ENCODE measurements at places on chromosomes 5 and 9.

DNA sequence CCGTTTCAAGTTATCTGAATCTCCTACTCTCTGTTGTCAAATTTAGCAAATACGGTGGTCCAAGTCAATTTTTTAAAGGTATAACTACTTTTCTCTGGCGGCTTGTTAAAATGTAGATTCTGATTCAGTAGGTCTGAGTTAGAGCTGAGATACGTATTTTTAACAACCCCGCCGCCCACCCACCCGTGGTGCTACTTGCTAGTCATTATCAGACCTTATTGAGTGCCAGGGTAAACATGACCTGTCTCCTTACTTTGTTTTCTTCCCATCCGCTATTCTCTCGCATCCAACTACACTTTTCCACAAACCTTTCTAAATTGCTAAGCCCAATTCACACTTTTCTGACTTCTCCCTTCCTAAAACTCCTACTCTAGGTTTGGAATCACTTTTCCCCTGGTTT, 694 bp upstream of the PLAA start:
- DNase-seq = peak; percentile 19

DNA sequence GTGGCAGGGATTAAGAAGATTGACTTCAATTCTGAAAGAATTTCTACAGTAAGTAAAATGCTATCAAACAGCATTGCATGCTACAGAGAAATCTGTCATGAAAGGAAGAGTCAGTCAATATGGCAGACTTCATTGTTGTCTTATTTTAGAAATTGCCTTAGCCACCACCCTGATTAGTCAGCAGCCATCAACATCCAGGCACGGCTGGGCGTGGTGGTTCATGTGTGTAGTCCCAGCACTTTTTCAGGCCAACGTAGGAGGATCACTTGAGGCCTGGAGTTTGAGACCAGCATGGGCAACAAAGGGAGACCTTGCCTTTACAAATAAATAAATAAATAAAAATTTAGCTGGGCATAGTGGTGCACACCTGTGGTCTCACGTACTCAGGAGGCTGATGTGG, 46.6 kb downstream of the RMI1 start:
- DNase-seq = no peak

- no peak for DNase-seq
Observed at GRCh38 chr5:37836235-37836591, 3.6 kb downstream of the GDNF start.

GRCh38 chr5:154101184-154101583, 62.4 kb downstream of the MFAP3 start:
- DNase-seq = no peak

DNA sequence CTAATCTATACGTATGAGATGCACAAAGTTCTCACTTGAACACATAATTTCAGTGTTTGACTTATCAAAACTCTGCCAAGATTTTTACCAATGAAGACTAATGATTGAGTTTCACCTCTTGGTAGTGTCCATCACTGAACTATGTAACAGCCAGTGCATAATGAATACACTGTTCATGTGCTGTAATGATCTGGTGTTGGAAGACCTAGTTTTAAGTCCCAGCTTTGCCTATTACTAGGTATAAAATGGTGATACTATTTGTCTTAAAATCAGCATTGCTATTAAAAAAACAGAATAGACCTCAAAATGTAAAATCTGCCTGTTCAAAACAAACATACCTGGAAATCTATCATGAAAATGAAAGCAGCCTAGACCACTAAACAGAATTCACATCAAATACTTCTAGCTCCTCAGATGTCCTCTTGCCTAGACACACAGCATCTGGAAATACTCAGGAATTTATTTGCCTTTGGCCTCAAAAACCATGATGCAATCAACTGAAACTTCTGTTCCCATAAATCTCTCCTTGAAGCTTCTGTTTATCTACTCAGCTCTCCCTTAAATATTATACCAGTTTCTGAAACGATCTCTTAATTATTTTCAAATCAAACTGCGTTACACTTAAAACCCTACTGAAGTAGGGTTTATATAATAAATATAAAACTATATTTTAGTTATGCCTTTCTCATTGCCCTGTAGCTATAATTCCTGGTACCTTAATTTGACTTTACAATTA, 38.1 kb downstream of the MRPS27 start:
- peak; percentile 41 for DNase-seq

DNA sequence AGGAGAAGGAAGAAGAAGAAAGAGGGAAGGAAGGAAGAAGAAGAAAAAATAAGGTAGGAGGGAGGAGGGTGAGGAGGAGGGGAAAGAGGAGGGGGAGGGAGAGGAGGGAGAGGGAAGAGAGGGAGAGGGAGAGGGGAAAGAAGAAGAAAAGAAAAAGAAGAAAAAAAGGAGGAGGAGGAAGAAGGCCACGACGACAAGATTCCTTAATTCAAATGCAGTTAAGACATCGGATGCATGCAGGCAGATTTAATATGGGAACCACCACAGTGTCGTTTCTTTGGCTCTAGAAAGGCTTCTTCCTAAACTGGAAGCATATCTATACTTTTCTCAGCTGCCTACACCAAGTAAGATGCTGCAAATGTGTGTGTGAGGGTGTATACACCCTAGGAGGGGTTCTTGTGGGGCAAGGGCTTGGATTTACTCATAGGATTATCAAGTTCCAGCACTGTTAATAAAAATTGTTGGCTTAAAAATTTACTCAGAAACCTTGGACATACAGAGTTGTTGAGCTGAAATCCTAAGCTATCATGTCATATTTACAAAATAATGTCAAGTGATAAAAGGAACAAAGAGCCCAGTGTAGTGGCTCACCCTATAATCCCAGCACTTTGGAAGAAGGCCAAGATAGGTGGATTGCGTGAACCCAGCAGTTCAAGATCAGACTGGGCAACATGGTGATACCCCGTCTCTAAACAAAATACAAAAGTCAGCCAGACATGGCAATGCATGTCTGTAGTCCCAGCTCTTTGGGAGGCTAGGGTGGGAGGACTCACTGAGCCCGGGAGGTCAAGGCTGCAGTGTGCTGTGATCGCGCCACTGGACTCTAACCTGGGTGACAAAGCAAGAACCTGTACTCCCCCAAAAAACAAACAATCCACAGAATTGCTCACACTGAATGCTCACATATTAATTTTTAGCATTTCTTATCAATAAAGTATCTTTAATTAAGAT, 108.5 kb downstream of the UBAP2 start:
- DNase-seq = no peak

GRCh38 chr5:126265917-126266316, 157.3 kb upstream of the GRAMD2B start:
- DNase-seq = no peak

GRCh38 chr9:129609486-129610212, 11.3 kb downstream of the C9orf50 start:
- no peak for DNase-seq

DNA sequence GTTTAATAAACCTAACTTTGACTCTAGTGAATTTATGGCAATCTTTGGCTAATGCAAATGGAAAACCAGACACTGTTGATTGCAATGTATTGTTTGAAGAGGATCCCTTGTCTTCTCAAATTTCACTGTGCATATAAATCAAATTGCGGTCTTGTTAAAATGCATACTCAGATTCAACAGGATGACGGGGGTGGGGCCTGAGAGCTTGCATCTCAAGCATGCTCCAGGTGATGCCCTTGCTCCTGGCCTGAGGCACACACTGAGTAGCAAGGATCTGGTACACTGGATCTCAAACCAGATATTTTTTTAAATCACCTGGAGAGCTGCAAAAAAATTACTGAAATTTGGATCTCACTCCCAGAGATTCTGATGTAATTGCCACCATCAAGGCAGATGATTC, 463.7 kb downstream of the DNAH5 start:
- no peak for DNase-seq

DNA sequence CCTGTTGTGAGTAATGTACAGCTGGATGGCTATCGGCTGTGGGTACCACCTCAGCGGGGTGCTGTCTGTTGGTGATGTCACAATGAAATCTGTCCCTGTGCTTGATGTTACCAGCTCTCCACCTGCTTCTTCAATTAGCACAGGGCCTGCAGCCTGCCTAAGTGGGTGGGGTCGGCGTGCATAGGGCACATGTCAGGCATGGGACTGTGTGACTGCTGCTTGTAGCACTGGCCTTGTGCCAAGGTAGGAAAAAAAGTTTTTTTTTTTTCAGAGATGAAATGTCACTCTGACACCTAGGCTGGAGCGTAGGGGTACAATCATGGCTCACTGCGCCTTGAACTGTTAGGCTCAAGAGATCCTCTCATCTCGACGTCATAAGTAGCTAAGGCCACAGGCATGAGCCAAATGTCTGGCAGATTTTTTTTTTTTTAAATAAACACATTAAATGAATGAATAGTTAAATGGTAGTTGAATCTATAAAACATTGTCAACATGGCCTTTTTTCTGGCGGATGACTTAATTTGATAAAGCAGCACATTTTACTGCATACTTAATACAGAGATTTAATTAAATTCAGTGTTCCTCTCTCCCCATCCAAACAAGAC, 222.5 kb downstream of the NXNL2 start:
- peak; percentile 89 for DNase-seq

DNA sequence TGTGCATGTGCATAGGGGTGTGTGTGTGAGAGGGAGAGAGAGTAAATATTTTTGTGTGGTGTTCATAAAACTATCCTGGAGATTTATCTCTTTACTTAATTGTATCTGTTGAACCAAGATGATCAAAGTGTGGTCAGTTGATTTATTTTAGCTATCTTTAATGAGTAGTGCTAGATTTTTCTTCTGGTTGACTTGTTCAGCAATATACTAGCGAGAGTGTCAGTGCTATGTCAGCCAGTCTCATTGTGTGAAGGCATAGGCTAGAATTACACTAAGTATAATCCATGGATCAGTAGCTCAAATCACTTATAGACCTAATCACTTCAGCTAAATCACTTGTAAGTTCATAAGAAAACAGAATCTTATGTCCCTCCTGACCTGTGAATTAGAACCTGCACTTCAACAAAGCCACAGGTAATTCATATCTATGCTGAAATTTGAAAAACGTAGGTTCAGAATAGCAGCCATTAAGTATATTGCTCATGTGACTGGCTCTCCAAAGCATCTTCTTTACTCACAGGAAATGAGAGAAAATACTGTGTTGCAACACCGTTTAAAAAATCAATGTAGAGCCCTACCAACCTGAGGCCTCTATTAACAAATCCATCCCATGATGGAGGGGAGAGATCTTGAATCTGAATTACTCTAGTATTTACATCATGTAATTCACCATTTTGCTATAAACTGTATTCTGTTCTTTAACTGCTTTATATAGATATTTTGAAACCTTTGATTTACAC, 203.1 kb upstream of the ACTBL2 start:
- no peak for DNase-seq

DNA sequence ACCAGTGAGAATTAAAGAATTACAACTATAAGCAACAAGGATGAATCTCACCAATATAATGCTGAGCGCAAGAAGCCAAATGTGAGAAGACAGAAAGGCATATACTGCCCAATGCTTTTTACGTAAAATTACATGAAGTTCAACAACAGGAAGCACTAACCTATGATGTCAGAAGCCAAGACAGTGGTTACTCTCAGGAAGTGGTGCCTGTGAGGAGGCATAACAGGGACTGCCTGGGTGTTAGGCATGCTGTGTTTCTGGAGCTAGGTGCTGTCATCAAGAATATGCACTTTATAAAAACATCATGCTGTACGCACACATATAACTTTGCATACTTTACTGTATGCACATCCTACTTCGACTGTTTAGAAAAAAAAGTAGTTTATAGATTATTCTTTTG, 30.1 kb downstream of the FRMD3 start:
- no peak for DNase-seq

DNA sequence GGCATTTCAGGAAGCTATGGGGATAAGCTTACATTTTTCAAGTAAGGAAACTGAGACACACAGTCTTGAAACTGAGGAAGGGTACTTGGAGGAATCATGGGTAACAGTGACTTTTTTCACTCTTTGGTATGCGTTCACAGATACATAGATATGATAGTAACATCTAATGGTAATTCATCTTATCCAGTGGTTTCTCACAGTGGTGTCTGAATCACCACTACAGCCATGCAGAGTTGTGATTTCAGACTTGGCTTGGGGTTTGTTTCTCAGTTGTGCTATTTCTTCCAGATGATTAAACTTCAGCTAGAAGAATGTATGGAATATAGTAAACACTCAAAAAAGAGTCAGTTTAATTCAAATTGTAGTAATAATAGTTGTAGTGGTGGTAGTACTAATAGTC, 239.1 kb upstream of the NUDT12 start:
- DNase-seq = no peak

DNA sequence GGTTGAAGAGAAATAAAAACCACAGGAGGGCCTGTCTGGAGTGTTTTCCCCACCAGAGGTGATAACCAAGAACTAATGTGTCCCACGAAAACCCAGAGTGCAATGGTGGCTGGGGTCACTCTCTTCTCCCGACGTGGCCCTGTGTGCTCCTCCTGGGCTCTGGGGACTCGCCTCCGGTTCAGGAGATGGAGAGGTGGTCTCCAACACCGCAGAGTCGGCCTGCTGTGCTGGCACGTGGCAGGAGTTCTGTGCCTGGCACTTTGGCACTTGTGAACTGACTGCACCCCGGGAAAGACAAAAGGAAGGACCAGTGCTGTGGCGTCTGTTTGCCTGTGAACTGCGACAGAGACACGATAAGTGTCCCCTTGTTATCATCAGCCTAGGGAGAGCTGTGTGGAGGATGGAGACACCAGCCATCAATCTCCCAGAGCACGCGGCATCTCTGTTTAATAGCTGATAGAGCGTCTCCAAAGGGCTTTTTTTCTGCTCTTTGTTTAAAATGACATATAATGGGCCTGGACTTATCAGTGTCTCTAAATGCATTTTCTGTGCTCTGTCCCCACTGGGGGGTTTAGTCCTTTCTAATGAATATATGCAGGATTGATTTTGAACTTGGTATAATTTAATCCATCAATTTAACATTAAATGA, 98.3 kb downstream of the MRPL36 start:
- DNase-seq = no peak

GRCh38 chr5:150514708-150515211, 6.8 kb downstream of the NDST1 start:
- DNase-seq = peak; percentile 15

- no peak for DNase-seq
Observed at GRCh38 chr5:153601377-153601776, 110.9 kb downstream of the GRIA1 start.

- DNase-seq = no peak
Observed at GRCh38 chr9:111301195-111301594, 28.8 kb downstream of the OR2K2 start.

- no peak for DNase-seq
Observed at GRCh38 chr5:140221697-140222223, 46.8 kb downstream of the CYSTM1 start.

DNA sequence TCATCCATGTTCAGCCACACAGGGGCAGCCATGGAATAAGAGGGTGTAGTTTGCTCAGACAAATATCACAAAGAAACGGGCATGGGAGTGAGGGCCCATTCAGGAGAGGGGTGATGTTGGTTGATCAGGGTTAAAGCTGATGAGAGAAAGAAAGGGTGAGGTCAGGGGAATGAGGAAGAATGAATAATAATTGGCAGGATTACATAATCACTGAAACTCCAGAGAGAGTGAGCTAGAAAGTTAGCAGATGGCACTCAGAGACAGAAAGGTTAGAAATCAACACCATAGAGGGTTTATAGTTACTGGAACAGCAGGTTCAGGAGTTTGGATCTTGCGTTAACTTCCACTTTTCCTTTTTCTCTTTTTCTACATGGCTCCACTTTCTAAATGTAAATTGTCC, 113.9 kb downstream of the TAF11L14 start:
- DNase-seq = peak; percentile 81

GRCh38 chr9:27556470-27556869, 16.8 kb downstream of the C9orf72 start:
- DNase-seq = no peak

GRCh38 chr5:158054223-158055110, 195.5 kb upstream of the CLINT1 start:
- DNase-seq = no peak
